ENCODE measurements at places on chromosomes 3 and 15.
A peak's percentile ranks its signal among the peaks of the same experiment; 100 is the strongest.

DNA sequence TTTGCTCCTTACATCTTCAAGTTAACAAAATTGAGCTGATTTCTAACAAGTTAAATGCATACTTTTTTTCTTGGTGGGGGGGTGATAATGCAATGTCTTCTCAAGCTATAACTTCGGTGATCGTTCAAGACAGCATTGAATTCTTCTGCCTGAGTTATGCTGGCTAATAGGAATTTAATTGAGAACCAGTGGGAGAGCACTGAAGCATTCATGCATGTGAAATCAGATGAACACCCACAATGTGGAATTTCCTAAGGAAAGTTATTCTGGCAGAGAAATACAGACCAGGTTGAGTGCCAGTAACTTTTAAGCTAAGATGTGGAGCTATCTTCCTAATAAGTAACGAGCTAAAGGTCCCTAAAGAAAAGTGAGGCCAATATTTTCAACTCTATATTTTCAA lies 3.0 kb downstream of the SPATA16 start:
- DNase-seq = no peak

DNA sequence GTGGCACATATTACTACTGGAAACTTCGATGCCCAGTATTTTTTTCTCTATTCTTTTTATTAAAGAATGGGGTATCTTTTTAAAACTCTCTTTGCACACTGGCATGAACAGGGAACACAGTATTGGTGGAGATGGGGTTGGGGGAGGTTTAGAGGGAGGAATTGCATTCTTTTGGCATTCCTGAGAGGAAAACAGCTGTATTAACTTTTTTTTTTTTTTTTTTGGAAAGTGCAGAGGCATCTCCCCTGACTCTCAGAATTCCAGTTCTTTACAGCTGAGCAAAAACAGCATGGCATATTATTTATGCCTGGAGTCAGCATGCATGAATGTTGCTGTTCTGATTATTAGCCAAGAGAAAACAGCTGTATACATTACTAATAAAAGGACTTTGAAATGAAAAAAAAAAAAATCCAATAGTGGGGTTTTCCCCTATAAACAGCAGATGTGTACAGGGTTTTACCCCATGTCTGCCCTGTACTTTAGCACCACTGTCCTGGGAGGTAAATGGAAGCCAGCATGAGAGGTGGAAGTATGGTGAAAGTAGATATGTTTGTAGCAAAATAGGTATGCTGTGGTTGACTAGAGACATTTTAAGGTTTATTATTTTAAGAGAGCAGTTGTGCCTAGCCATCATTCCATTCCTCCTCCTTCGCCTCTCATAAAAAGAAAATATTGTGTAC lies 132.2 kb downstream of the FNDC3B start:
- no peak for DNase-seq

GRCh38 chr3:168398371-168399025 lies 302.8 kb upstream of the GOLIM4 start:
- DNase-seq = no peak

GRCh38 chr3:150495563-150496168 lies 50.6 kb downstream of the SERP1 start:
- peak; percentile 68 for DNase-seq

- DNase-seq = peak; percentile 6
These were observed 43.8 kb downstream of the ADAMTSL3 start for GRCh38 chr15:83697716-83698115.

DNA sequence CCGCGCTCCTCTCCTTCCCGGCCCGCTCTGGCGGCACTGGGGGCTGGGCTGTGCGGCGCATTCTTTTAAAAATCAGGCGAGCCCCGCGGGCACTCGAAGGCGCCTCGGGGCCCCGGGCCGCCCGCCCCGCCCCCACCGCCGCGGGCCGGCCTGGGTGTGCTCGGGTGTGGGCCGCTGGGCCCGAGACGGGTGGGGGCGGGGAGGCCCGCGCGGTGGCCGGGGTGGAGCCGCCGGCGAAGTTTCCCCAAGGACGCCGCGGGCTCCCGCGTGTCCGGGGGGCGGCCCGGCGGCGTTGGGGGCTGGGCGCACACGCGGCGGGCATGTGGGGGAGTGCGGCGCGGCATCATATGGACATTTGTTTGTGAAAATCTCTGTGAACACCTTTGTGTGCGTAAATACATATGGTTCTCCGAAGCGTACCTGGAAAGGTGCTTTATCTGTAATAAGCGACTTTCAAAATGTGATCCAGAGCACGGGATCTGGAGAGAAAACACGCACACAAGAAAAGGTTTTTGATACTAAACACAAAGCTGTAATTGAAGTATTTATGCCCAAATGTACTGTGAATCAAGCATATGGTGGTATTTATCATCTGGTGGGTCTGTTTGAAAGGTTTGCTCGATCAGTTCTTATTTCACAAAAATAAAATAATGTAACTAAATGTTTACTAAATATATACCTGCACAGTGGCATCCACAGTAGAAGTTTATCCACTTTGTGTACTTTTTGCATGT lies 612 bp upstream of the TBL1XR1 start:
- DNase-seq = peak; percentile 35

- peak; percentile 83 for DNase-seq
These were observed 83.6 kb upstream of the TSEN2 start for GRCh38 chr3:12400616-12401194.

DNA sequence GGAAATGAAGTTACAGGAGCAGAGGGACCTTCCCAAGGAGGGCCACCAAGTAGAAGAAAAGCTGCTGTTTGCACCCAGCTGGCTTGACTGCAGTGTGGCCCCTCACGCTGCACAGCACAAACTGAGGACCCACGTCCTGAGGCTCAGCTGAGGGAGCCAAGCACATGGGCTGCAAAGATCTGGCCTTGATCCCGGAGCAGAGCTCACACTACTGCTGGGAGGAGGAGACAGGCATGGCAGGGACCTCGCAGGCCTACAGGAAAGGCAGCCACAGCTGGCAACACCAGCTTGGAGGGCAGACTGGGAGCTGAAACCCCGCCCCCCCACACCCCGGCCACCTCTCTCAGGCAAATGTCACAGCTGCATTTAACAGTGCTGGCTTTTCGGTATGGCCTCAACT lies 39.7 kb downstream of the KLHL25 start:
- DNase-seq = no peak

DNA sequence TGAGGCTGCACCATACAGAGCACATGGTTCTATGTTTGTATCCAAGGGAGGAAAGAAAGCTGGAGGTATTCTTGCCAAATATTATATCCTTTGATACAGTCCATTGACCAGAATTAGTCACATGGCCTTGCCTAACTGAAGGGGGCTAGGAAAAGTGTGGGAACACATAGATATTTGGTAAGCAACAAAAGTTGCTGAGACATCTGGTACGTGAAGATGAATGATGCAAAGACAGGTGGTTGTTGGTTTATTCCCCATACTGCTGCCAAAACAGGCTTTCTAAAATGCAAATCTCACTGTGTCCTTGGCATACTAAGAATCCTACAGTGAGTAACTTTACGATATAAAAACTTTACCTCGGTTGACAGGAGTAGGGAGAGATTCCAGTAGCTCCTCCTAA lies 162.2 kb downstream of the VGLL3 start:
- peak; percentile 40 for DNase-seq

DNA sequence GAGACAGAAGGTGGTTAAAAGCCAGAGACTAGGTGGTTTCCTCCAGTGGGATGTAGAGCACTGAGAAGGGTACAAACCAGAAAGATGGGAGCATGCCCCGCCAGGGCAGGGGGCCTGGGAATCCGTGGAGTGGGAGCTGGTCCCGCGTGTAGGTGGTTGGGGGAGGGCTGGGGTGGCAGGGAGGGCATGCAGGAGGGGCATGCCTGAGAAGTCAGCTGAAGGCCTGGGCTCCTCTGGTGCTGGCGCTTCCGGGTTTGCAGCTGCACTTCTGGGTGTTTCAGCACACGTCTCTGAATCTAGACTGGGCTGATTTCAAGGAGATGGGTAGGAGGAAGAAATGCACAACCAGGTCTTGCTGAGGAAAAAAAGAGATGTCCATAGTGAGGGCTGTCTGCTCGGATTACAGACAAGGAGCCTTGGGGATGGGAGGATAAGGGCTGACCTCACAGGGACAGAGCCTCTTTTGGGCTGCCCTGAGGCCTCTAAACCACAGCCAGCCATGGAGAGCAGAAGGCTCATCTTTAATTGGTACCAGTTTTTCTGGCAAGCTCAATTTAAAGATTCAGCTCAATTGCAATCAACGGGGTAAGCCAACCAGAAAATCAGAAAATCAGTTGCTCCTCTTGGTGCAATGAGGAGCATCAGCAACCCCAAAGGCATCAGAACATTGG lies 151.9 kb downstream of the FAM43A start:
- no peak for DNase-seq

- DNase-seq = no peak
These were observed 31.2 kb upstream of the TNIK start for GRCh38 chr3:171491361-171491760.

GRCh38 chr3:133038089-133038730 lies at the start of gene TMEM108:
TMEM108 (plus strand) TSS chr3:133038391.
- DNase-seq = peak; percentile 28

GRCh38 chr15:66805202-66805885 lies 103.3 kb downstream of the SMAD6 start:
- DNase-seq = peak; percentile 24

DNA sequence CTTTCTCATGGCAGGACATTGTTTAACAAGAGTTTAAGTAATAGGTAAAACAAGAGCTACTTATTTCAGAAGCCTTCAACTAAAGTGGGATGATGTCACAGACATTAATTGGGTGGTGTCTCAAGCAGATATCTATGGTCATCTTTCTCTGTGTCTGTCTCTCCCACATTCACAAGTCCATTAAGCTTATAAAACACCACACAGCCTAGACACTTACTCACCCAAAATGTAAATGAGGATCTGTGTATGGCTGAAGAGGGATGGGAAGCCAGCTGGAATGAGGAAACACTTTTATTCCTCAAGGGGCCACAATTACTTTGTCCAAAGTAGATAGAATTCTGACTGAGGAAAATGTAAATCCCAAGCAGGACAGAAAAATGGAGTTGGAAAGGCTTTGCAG lies 183.8 kb downstream of the THRB start:
- no peak for DNase-seq

DNA sequence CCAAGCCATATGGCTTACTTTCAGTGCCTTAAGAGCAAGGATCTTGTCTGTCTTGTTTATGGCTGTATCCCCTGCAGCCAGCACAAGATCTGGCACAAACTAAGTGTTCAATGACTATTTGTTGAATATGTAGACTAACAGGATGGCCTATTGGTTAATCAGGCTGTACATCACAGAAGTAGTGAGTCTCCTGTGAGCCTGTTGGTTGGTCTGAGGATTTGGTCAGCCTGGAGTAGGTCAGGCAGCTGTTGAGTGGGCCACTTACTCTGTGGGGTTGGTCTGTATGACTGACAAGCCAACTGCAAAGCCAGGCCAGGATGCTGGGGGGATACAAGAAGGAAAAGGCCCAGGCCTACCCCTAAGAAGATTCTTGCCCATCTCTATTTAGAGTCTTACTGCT lies 33.4 kb upstream of the CILP start:
- DNase-seq = peak; percentile 20

- no peak for DNase-seq
These were observed 13.0 kb upstream of the MYO5C start for GRCh38 chr15:52308446-52309153.

- DNase-seq = no peak
These were observed 57.9 kb downstream of the RLBP1 start for GRCh38 chr15:89163271-89164055.

DNA sequence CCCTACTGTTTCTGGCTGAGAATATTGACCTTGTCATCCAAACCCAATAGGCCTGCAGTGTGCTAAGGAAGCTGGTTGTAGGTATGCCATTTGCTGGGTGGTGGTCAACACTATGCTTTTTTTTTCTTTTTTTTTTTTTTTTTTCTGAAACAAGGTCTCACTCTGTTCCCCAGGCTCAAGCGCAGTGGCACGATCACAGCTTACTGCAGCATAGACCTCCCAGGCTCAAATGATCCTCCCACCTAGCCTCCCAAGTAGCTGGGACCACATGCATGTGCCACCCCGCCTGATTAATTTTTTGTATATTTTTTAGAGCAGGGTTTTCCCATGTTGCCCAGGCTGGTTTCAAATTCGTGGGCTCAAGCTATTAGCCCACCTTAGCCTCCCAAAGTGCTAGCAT lies 35.7 kb upstream of the RHO start:
- no peak for DNase-seq

GRCh38 chr15:81807186-81807585 lies 238.6 kb downstream of the MEX3B start:
- no peak for DNase-seq

DNA sequence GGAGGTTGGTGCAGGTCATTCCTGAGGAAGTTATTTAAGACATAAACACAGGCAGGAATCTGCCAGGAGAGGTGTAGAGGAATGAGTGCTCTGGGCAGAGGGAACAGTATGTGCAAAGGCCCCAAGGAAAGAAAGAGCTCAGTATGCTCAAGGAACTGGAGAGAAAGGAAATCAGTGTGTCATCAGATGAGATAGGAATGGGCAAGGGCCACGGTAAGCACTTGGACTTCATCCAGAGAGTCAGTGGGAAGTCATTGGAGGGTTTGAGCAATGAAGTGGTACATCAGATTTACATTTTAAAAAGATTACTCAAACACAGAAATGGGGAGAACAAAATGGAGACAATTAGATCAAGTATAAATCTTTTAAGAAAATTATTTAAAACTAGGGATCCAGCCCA lies 272.2 kb downstream of the ADAMTSL3 start:
- peak; percentile 49 for DNase-seq

DNA sequence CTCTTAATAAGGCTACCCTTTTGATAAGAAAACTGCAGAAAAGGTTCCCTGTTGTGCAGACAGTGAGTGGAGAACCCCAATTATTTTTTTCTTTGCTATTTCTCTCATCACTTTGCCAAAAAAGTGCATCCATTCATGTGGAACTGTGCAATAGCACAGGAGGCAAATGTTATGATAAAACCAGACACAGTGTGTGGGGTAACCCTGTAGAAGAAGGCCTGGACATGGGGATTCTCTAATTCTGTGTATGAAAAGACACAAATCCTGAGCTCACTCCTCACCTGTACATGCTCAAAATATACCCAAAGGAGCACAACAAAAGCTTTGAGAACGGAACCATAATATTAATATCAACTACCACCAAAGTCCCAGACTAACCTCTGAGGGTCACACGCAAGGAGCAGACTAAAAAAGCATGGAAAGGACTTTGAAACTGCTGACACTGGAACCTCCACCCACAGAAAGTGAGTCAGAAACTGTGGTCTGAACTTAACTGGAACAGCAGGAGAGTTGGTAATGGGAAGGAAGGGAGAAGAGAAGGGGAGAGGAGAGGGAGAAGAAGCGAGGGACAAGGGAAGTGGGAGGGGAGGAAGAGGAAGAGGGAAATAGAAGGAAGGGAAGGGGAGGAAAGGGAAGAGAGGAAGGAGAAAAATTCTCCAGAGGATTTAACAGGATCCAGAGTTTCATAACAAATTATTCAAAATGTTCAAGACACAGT lies 299.9 kb downstream of the TBC1D5 start:
- peak; percentile 51 for DNase-seq

GRCh38 chr3:57572096-57572495 lies 16.0 kb downstream of the PDE12 start:
- DNase-seq = no peak

Measured in fibroblast of mammary gland (primary cell).